GM04503 (cell line): ENCODE measurements at places on chromosomes 1 and 21.

DNA sequence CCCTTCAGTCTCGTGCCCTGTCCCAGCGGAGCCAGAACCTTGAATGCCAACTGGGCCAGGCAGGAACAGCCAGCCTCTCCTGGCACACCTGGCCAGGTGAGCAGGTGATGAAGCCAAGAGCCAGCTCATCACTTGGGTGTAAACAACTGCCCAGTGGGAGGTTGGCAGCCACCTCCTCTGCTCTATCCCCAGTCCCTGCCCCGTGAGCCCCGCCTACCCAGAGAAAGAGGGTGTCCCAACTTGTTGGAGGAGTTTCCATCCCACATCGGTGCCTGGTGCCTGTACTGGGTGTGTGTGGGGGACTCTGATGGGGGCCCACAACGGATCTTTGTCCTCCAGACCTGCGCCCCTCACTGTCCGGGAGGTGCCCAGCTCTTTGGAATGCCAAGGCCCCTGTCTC lies 17.8 kb upstream of the FAM131C start:
- no peak for DNase-seq

- no peak for DNase-seq
Observed at GRCh38 chr1:31573261-31573660, 3.1 kb upstream of the TINAGL1 start.

DNA sequence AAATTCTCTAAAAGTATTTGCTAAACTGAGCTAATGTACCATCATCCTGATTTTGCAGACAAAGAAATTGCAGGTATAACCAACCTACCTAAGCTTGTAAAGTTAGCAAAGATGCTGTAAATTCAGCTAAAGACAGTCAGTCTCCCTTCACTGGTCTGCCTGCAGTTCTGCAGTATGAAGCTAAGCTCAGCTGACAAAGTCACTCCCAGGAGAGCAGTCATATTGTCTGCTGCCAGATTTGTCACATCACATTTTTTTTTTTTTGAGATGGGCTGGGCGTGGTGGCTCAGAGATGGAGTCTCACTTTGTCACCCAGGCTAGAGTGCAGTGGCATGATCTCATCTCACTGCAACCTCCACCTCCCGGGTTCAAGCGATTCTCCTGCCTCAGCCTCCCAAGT lies 8.9 kb upstream of the CMPK1 start:
- DNase-seq = no peak

DNA sequence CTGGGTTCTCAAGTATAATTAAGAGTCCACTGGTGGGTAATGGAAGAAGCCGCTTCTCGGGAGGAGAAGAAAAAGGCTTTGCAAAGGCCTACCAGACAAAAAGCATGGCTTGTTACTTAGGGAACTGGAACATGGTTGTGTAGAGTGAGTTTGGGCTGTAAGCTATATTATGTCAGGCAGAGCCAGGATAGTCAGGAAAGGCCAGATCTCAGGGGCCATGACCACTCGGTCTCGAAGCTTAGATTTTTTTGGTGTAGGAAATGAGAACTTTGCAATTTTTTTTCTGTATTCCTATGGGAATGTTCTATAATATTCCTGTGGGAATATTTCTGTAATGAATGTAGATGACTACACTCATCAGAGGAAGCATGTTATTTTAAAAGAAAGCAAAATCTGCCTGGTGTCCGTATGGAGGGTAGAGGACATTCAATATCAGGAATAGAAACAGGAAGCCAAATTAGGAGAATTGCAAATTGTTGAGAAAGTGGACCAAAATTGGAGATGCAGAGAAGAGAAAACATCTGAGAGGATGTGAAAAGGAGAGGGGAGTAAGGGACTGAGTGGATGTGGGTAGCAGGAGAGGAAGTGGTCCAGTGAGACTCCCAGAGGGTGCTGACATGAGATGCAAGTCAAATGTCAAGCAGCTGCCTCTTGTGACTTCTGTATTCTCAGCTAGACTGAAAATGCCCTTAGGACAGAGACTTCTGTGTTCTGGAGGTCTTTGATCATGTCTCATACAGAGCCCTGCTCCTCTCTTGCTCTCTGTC lies 45.2 kb upstream of the HAO2 start:
- DNase-seq = no peak

DNA sequence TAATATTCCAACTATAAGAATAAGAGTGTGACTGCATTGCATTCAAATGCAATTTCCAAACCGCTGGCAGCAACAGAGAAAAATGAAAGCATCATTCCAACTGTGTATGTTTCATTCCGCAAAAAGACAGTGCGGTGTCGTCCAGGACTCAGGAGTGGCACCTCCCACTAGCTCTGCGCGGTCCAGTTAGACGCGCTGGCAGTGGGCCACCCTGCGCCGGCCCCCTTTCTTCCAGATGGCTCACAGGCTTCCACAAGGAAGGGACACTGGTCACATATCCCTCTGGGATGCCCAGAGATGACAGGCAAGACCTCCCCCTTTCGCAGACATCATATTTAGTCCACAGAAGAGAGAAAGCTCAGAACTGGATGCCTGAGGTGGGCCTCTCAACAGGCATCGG lies 11.9 kb downstream of the WRAP73 start:
- DNase-seq = no peak

DNA sequence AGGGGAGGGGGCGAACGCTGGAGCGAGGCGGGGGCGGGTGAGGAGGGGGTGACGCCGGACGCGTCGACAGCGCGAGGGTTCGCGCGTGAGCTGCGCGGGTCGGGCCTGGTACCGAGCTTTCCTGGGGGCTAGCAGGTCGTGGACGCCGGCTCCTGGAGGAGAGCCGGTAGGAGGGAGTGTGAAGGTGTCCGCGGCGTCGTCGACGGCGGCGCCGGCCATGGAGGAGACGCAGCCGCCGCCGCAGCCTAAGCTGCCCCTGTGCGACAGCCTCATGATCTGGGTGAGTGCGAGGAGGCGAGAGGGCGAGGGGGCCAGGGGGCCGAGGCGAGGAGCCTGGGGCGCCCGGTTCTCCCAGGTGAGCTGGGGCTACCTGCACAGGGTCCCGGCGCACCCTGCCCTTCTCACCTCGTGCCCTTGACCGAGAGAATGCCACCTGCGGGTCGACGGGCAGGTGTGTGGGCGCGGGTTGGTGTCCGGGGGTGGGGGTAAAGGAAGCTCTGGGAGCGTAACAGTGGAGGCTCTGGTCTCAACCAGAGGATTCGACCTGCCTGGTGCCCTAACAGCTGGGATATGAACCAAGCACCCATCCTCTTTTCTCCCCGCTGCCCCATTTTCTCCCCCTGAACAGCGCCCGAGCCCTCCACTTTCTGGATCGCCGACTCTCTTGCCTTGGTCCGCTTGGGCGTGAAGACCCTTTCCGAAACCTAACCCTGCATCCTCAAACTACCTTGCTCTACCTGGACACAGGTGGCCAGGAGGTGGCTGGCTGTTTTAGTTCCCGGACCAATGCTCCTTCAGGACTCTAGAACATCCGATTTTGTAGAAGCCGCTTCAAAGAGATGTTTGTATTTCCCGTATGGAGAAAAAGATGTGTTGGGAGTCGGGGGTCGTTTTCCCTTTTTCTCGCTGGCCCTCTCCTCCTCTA lies at the start of gene HOOK1:
Gene HOOK1 (plus strand): TSS at position 49 of the 925 bp plus-strand sequence. CDS start 169 bp downstream, at position 218.
- DNase-seq = no peak

GRCh38 chr1:89271341-89272015 lies 1.2 kb downstream of the GBP5 start:
- DNase-seq = peak; percentile 87

DNA sequence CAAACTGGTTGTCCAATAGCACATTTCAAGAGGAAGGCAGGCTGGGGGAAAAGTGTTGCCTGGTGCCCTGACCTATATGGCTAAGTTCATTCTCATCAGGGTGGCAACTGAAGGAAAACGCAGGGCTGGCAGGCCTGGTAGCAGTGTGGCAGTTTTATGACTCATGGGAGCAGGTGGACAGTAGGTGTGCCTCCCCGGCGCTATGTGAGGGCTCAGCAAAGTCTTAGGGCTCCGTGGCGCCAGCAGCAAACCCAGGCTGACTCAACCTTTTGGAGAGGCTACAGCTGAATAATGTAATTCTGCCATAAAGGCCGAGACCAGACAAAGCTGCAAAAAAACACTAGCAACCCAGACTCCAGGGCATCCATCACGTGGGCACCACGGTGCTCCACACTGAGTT lies 23.6 kb downstream of the GADD45A start:
- DNase-seq = no peak

DNA sequence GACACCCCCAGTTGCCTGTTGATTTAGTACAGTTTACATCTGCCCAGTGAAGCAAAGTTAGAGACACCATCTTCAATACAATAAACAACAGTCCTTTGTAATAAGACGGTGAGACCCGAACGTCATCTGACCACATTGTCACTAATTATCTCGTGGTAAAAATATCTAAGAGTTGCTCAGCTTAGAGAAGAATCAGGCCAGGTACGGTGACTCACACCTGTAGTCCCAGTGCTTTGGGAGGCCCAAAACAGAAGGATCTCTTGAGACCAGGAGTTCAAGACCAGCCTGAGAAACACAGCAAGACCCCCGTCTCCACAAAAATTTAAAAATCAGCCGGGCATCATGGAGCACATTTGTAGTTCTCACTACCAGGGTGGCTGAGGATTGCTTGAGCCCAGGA lies 53.5 kb downstream of the CD34 start:
- no peak for DNase-seq

DNA sequence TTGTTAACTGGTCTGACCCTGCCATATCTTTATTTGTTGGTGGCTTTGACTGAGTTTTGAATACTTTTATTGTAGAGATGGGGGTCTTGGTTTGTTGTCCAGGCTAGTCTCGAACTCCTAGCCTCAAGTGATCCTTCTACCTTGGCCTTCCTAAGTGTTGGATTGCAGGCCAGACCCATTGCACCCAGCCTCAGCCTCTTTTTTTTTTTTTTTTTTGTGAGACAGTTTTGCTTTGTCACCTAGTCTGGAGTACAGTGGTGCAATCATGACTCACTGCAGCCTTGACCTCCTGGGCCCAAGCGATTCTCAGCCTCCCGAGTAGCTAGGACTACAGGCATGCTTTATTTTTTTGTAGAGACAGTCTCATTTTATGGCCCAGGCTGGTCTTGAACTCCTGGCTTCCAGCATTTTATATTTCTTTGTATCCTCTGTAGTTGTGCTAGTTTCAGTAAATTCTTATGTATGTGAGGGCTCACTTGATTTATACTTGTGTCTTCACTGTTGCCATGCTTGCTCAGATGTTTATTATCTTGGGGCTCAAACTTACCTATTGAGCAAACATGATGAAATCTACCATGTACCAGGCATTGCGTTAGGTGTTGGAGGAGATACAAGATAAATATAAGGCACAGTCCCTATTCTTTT lies 24.1 kb downstream of the THRAP3 start:
- DNase-seq = peak; percentile 75

GRCh38 chr1:86990826-86991225 lies 76.4 kb downstream of the HS2ST1 start:
- DNase-seq = no peak

DNA sequence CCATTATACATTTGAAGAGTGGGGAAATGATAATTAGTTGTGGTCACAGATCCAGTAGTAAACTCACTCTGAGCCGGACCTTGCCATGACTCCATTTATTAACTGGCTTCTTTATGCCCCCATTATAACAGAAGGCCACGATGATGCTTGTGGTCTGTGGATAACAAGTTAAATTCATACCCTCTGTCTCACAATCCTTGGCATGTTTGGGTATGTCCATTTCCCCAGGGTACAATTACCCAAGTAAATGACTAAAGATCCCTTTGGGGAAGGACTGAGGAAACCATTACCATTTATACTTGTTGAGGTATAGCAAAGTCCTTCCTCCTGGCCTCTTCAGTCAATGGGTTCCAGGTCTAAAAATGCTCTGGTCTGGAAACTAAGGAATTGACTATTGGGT lies 7.3 kb upstream of the USP1 start:
- DNase-seq = no peak
